ENCODE measurements at places on chromosomes 3 and 15.

DNA sequence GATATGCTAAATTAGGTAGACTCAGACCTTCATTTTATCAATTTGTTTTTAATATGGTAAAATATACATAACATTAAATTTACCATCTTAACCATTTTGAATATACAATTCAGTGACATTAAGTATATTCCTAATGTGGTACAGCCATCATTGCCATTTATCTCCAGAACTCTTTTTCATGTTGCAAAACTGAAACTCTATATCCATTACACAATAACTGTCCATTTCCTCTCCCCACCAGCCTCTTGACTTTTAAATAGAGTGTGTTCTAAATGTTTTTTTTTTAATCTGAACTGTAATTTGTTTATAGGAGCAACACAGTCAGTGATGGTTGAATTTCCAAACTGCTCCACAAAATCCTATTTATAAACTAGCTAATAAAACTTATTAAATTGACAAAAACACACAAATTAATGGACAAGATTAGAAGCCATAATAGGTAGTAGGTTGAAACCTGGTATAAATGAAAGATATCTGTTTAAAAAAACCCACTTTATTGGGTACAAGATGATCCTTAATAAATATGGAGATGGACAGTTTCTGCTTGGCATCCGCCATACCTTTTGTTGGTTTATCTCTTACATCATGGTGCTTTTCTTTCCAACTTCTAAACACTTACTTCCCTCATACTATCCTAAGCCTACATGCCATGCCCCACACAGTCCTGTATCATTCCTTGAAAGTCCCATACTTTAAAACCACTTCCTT is 142.4 kb downstream of the ZPLD1 start:
- no peak for DNase-seq

- DNase-seq = no peak
Observed at GRCh38 chr3:186247821-186248814, 113.9 kb downstream of the DGKG start.

DNA sequence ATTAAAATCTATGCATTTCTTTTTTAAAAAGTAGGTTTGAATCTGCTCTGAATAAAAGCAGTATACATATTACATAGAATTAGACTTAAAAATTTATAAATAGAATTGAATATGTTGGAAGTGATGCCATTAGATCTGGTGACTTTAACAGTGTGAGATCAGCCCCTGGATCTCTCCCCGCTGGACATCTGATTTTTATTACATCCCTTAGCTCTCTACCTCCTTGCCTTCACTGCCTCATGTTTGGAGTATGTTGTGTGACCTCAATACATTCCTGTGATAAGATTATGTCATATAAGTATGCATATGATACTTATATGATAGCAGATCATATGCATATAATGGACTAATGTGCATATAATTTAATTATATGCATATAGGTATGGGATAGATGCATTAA is 643.4 kb upstream of the NR2F2 start:
- no peak for DNase-seq

GRCh38 chr15:69926721-69927120 is 171.0 kb downstream of the TLE3 start:
- DNase-seq = no peak

- no peak for DNase-seq
Observed at GRCh38 chr3:56408761-56409196, 59.5 kb downstream of the ERC2 start.

GRCh38 chr3:69542089-69542804 is 156.4 kb upstream of the FRMD4B start:
- DNase-seq = no peak

- no peak for DNase-seq
Observed at GRCh38 chr3:38497031-38497430, 891 bp downstream of the EXOG start.

DNA sequence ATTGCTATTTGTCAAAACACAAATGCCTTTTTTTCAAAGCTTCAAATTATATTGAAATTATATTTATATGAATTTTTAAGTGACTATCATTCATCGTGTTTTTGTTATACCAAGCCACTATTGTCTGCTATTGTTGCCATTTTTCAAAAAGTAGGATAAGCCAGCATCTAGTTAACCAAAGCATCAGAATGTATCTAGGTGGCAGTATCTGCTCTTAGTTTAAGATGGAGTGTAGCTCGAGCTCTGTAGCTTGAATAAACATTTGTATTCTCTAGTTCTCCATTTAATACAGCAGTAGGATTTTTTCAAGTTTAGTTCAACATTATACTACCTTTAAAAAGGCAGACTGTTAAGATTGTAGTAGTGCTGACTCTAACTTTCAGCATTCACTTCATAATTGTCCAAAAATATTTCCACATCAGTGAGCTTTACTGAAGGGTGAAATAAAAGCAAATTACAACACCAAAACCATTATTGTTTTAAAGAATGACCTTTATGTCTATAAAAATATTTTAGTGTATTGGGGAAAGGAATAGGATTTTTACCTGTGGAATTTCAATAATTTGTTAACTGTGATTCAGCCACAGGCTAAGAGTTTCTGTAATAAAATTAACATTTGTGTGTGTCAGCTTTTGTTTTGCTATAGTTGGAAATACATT is 19.6 kb upstream of the C15orf61 start:
- DNase-seq = no peak

- no peak for DNase-seq
Observed at GRCh38 chr3:127488141-127488672, 102.3 kb downstream of the TPRA1 start.

DNA sequence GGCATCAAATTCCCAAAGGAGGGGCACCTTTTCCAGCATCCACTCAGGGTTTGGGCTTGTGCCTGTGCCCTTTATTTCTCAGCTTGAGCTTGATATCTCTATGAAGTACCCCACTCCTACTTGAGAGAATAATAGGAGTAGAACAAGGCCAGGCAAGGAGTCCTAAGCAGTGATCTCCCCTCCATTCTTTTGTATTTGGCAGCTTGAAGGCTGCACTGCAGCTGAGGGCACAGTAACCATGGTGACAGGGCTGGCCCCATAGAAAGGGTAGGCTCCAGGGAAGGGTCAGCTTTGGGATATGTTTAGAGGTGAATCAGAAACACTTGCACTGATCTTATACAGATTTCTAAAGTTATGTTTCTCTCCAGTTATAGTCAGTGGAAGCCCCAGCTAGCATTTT is 145.4 kb upstream of the SLC24A5 start:
- DNase-seq = no peak

All from stimulated activated CD8-positive, alpha-beta memory T cell treated with anti-CD3 and anti-CD28 coated beads, Interleukin-4, amount 100 ng/mL, for 4 hours (primary cell).